Activated CD4-positive, alpha-beta T cell treated with anti-CD3 and anti-CD28 coated beads for 1 hour (primary cell): ENCODE measurements at places on chromosomes 11 and 22.

DNA sequence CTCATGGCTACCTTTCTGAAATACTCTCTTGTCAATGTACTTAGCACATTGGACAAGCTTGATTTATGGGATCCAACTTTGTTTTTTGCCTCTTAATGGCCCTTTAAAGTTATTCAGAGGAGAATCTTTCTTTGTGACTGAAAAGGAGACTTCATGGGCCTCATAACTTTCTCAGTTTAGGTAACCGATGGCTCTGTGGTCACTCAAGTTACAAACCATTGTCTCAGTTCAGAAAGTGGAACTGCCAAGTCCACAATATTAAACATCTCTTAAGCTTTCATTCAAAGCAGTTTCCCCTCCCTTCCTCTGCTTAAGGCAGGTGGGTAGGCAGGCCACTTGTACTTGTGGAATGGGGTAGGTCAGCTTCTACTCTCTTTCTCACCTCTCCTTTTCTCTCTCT, 12.3 kb upstream of the ARL14EP start:
- DNase-seq, result no peak

GRCh38 chr11:134282121-134283045, 6.2 kb downstream of the GLB1L3 start:
- no peak for DNase-seq

- DNase-seq, result no peak
These were observed 17.3 kb upstream of the CLNS1A start for GRCh38 chr11:77654770-77655434.

DNA sequence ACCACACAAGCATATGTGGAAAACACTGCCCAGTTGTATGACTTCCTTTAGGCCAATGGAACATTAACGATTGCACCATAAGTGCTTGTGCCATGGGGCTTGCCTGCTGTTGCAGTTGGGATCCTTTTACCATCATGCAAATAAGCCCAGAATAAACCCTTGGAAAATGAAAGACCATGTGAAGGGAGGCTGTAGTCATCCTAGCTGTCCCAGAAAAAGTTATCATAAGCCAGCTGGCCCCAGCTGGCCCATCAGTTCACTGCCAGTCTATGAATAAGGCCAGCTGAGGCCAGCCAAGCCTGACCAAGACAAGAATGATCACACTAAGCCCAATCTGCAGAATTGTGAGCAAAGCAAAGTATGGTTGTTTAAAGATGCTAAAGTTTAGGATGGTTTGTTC, 253.9 kb upstream of the ARHGAP20 start:
- no peak for DNase-seq

GRCh38 chr11:11982975-11983374, 25.5 kb downstream of the DKK3 start:
- DNase-seq, result no peak

GRCh38 chr11:428295-428694, 13.5 kb upstream of the SIGIRR start:
- DNase-seq, result no peak

GRCh38 chr11:9720290-9720630, 56.4 kb downstream of the SWAP70 start:
- no peak for DNase-seq

- no peak for DNase-seq
These were observed 2.0 kb downstream of the MIF start for GRCh38 chr22:23896166-23896522.

DNA sequence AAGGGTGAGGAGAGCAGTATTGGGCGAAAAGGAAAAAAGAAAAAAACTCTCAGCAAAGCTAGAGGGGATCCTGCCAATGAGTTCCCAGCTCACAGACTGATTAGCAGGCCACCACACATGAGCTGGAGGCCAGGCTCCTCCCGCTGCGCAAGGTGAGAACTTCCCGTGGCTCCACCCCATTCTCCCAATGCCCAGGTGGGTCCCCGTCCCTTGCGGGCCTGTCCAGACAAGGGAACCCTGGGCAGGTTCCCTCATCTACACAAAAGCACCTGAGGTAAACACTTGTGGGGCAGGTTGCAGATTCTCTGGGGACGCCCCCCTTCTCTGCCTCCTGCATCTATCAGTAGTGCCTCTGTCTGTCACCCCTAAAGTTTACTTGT, 46.5 kb downstream of the CDPF1 start:
- DNase-seq, result no peak

DNA sequence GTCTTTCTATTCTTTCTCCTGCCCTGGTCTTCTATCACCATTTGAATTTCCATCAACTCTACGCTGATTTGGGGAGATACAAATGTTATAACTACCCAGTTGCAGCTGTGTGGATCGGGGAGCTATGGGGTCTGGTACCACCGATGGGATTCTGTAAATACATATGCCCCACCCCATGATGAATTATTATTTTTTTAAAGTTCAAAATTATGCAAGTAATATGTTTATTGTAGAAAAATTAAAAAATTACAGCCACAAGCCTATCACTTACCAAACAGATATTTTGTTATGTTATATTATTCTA, 52.4 kb upstream of the CLMP start:
- no peak for DNase-seq

DNA sequence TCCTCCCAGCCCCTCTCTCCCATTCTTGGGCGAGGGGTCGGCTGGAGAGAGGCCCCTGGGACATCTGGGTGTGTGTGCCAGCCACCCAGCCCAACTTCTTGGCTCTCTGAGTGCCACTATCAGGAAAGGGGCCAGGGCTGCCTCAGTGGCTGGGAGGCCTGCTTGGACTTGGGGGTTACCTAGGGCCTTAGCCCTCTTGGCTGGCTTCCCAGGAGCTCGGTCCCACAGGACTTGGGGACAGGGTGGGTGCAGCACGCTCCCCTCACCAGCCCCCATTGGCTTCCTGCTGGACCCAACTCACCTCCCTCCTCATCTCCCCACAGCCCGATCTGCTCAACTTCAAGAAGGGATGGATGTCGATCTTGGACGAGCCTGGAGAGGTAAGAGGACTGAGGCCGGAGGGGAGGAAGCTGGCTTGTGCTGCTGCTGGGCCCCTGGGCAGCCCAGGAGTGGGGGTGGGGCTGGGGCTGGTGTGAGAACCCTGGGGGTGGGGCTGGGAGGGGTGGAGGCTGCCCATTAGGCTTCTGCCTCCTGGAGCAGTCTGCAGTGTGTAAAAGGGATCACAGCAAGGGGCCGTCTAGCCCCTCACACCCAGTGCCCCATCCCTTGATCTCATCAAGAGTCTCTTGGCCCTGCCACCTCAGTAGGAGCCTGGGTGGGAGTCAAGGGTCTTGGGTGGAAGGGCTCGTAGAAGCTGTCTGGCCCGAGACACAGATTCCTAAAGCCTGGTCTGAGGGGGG, 54.8 kb downstream of the TRIOBP start:
- no peak for DNase-seq

GRCh38 chr22:27717094-27717493, 84.5 kb downstream of the MN1 start:
- DNase-seq, result no peak

GRCh38 chr11:128766591-128767081, 72.8 kb downstream of the FLI1 start:
- DNase-seq, result no peak

GRCh38 chr22:45638834-45639746, 32.5 kb upstream of the ATXN10 start:
- no peak for DNase-seq

- no peak for DNase-seq
These were observed 53.2 kb downstream of the SPON1 start for GRCh38 chr11:14015711-14016110.

DNA sequence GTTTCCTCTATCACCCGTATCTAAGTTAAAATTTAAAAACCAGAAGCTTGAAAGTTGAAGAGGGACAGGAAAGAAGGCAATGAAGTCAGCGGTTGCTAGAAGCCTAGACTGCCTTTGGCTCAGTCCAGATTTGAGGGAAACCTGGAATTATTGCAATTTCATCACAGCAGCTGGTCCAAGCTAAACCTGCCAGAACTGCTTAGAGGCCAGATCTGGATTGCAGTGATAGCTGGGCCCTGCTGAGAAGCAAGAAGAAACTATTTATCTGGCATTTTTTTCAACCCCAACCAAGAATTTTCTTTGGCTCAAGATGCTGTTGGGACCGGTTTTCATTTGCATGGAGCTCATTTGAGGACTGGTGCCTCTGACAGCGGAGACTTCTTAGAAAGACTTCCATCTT, 121.5 kb upstream of the TEAD1 start:
- DNase-seq, result no peak

GRCh38 chr11:72764503-72764902, 12.3 kb upstream of the ARAP1 start:
- no peak for DNase-seq

DNA sequence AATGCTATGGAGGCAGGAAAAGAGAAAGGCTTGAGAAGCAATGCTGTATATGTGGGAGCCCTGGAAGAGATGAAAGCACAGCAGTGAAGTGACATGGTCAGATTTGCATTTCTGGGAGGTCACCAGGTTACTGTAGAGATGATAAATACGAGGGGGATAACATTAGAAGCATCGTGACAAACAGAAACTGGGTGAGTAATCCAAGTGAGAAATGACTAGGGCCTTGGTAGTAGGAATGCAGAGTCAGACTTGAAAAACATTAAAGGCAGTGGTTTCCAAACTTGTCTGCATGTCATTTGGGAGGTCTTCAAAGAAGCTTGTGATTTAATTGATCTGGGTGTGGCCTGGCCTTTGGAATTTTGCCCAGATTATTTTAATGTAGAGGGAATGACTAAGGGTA, 43.9 kb downstream of the CCDC34 start:
- no peak for DNase-seq

DNA sequence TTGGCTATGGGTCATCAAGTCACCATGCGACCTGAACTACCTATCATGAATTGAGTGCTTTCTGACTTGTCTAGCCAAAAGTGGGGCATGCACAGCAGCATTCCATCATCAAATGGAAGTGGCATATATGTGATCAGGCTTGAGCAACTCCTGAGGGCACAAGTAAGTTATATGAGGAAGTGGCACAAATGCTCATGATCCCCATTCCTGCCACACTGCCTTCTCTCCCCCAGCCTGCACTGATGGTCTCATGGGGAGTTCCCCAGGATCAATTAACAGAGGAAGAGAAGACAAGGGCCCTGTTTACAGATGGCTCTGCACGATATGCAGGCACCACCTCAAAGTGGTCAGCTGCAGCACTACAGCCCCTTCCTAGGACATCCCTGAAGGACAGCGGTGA, 21.8 kb downstream of the MS4A4E start:
- DNase-seq, result no peak

GRCh38 chr22:27971926-27972325, 52.9 kb upstream of the PITPNB start:
- DNase-seq, result no peak

DNA sequence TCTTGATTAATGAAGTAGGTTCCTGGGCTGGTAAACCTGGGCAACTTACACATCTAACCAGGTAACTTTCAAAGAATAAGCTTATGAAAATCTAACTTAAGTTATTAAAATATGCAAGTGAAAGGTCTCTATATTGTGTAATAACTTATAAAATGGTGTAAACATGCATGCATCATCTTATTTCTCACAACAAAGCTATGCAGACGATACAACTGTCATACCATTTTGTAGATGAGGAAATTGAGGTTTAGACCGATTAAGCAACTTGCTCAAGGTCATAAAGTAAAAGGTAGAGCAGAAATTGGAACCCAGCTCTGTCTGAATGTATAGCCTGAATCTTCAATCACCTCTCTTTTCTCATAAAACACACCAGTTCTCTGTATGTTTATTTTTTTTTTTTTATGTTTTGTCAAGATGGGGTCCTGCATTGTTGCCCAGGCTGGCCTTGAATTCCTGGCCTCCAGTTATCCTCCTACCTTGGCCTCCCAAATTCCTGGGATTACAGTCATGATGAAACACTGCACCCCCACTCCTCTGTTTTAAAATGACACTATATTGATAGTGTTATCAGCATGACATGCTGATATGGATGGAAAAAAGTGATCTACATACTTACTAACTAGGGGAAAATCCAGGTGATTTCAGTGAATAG, 109.6 kb downstream of the SGSM3 start:
- no peak for DNase-seq

- no peak for DNase-seq
These were observed 11.2 kb upstream of the PAX6 start for GRCh38 chr11:31822175-31822926.

GRCh38 chr11:130441719-130442118, 6.7 kb upstream of the ADAMTS15 start:
- no peak for DNase-seq

GRCh38 chr22:17920145-17920605, 104.2 kb downstream of the MICAL3 start:
- no peak for DNase-seq

DNA sequence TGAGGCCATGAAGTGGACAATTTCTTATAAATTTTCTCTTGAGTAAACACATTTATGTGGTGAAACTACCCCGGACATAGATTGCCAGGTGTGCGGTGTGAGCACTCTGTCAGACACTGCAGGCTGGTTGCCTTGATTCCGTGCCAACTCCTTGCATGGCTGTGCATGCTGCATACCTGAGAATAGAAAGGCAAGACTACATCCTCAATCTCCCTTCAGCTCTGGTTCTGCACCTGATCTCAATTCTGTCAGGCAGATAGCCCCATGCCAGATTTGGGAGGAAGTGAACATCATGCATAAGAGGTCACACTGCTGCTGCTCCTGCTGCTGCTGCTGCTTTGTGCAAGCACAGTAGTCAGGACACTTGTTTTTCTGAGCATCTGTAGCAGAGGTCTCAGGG, 42.5 kb upstream of the DEUP1 start:
- no peak for DNase-seq

DNA sequence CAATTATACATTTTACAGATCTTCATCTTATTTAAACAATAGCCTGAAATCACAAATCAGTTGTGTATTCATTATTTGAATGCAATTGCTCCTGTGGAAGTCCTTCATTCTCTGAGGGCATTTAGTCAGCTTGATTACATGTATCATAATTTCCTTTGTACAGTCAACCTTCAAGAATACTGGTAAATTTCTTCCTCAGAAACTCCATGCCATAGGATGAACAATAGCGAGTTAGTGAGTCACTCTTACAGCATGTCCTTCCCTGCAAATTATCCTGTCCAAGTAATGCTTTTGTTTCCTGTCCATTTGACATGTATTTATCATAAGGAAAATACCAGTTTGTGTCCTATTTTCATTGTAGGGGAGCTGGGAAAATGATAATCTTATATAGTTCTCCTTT, 3.8 kb downstream of the OR10S1 start:
- no peak for DNase-seq

DNA sequence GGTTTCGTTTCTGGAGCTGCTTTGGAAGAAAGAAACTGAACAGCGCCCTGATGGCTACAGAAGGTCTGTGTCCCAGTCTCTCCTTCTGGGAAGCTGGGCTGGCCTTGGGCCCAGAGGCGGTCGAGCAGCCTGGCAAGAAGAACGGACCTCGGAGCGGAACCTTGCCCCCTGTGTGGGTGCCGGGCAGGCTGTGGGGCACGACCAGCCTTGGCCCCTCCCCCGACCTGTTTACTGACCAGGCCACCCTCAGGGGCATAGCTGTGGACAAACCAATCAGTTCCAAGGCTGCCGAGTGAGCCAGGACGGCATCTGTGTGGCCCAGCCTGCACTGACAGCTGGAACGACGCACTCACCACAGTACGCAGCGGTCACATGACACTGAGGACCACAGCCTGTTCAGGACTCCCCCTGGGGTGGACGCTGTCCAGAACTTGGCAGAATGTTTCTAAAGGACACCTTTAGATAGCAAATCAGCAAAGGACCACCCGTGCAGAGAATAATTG, 7.2 kb downstream of the PIM3 start:
- no peak for DNase-seq
